ENCODE measurements at places on chromosomes 6 and 20.

DNA sequence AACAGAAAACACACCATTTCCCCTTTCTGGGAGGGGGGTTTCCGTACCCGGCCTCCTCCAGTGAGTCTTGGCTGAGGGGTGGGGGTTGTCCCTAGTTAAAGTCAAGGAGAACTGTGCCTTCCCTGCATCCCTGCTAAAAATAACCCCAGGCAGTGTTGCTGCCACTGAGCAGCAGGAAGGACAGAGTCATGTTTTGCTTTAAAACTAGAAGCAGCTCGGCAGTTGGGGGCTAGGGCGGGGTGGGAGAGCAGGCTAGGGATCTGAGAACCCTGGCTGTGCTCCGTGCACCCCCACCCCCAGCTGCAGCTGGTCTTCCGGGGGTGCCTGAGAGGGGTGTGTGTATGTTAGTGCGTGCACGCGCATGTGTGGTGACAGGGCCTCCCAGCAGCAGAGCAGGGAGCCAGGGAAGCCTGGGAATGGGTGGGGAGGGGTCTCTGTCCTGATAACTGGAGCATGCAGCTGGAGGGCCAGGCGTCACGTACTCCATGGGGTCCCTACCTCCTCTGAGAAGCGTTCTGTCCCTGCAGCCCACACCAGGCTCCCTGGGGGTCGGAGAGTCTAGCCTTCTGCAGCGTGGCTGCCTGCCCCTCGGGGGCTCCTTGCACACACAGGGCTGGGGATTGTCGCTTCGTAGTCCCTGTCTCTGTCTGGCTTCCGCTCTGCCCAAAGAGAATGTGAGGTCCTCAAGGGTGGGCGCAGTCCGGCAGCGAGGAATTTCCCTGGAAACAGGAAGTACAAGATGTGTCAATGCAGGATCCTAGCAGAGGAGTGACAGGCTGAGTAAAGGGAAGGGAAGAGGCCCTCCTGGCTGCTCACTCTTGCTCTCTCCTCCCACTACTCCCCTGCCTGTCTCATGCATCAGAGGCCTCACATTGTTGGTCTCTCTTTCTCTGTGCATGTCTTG is 16.8 kb upstream of the ARMC12 start:
- peak overlapping the region; percentile 79 for H3K4me3 ChIP-seq
- DNase-seq = no peak
- H3K36me3 ChIP-seq = no peaks in the 10 kb centered on the region
- H3K4me1 ChIP-seq = peaks cover 51% of the 10 kb centered on the region
- H3K27ac ChIP-seq = peak overlapping the region; percentile 8

DNA sequence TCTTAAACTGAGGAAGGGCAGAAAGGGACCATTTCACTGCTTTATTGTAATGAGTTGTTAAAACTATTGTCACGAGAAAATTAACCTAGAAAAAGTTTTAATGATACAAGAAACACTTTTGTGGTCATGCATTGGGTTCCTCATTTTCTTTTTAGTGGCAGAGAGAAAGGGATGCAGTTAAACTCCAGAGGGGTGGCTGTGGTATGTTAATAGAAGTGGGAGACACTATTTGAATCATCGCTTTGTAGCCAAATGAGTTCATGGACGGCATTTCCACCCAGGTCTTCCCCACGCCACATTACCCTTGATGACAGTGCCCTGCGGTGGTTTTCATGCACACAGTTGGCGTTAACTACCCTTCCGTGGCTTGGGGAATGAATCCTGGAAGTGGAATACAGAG is 235.6 kb downstream of the PLCB1 start:
- no peak overlapping the region for H3K4me3 ChIP-seq
- no peaks in the 10 kb centered on the region for H3K4me1 ChIP-seq
- H3K27ac ChIP-seq = no peak overlapping the region
- no peaks in the 10 kb centered on the region for H3K36me3 ChIP-seq
- no peak for DNase-seq
- H3K27me3 ChIP-seq = peaks cover 3% of the 10 kb centered on the region

GRCh38 chr6:123896869-123897268 is 93.2 kb downstream of the NKAIN2 start:
- H3K4me1 ChIP-seq = no peaks in the 10 kb centered on the region
- peaks cover 7% of the 10 kb centered on the region for H3K27me3 ChIP-seq
- H3K27ac ChIP-seq = no peak overlapping the region
- no peaks in the 10 kb centered on the region for H3K36me3 ChIP-seq

GRCh38 chr20:16472045-16472872 is 101.0 kb downstream of the KIF16B start:
- no peak overlapping the region for H3K27ac ChIP-seq
- peaks cover 20% of the 10 kb centered on the region for H3K4me1 ChIP-seq
- H3K4me3 ChIP-seq = no peak overlapping the region
- no peak for DNase-seq

DNA sequence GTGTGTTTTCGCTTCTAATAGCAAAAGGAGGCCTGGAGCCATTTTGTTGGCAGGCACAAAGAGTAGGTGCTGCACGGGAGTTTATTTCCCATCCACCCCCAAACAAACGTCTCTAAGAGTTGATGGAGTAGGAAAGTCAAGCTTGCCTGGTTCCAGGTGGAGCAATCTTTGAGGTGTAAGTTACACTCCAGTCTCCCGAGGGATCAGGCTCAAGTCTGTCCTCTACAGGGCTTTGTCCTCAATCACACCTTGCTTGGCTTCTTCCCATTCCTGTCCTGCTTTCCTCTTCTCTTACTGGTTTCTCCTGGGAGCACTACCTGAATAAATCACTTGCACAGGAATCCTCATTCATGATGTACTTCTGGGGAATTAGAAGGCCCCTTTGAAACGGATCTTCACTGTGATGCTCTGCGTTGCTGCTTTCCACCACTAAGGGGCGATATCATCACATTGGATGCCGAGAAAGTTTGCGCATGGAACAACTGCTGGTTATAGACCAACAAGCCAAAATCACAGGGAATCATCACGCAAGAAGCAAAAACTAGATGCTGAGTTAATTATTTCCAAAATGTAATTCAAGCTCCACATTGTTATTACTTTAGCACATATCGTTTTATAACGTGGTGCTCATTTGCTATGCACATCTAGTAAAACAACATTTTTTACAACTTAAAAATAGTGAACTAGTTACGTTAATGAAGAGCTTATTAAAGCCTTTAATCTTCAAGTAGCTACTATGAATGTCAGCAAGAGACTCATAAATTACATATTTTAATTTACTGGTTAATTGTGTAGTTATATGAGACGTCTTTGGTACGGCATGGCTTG is 156.8 kb downstream of the DNAH8 start:
- no peak for DNase-seq
- no peak overlapping the region for H3K27ac ChIP-seq
- no peak overlapping the region for H3K4me3 ChIP-seq
- H3K27me3 ChIP-seq = peaks cover 12% of the 10 kb centered on the region
- peaks cover 4% of the 10 kb centered on the region for H3K4me1 ChIP-seq

GRCh38 chr6:52015953-52016352 is 71.5 kb downstream of the PKHD1 start:
- H3K4me1 ChIP-seq = no peaks in the 10 kb centered on the region
- H3K27ac ChIP-seq = no peak overlapping the region
- H3K4me3 ChIP-seq = no peak overlapping the region
- H3K36me3 ChIP-seq = no peaks in the 10 kb centered on the region
- H3K27me3 ChIP-seq = no peaks in the 10 kb centered on the region
- no peak for DNase-seq

DNA sequence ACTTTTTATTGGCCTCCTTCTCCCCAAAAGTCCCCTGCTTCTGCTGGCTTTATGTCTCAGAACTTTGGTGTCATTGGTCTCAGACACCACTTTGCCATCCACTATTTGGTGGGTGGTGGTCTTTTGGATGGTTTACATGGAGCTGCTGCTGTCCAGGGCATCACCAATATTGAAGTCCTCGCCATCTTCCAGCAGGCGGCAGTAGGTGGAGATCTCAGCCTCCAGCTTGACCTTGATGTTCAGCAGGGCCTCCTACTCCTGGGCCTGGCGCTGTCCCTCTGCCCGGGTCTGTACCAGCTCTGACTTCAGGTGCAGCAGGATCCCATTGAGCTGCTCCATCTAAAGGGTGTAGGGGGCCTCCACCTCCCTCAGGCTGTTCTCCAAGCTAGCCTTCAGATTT is 148.4 kb upstream of the FOXA2 start:
- no peak for DNase-seq
- no peak overlapping the region for H3K4me3 ChIP-seq
- H3K27me3 ChIP-seq = peaks cover 19% of the 10 kb centered on the region
- no peak overlapping the region for H3K27ac ChIP-seq
- no peaks in the 10 kb centered on the region for H3K4me1 ChIP-seq
- H3K36me3 ChIP-seq = no peaks in the 10 kb centered on the region

DNA sequence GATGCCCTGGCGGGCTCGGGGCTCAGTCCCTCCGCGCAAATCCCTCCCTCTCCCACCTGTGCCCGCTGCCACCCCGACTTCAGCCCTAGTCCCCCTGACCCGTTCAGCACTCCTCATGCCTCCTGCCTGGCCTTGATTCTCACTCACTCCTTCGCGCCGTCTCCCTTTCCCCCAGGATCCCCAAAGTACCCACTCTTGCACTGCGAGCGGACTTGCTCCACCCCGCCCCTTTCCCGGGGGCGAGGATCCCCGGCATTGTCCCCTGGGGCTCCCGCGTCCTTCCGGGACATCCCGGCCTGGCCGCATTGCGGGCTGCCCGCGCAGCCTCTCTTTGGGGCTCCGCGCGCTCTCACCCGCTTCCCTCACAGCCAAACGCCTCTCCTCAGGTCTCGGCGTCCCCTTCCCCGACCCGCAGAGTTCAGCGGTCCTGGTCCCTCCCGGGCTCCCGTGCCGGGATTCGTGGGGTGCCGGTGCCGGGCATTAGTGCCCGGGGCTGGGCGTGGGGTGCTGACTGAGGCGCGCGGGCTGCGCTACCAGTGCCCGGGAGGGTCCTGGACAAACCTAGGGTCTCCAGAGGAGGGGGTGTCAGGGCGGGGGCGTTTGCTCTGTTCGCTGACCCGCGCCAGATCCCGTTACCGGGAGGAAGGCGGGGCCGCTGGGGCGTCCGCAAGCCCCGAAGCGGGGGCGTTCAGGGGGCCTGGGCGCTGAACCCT is 45.5 kb upstream of the SUPT3H start:
- peak; percentile 72 for DNase-seq
- H3K36me3 ChIP-seq = no peaks in the 10 kb centered on the region
- peaks cover 23% of the 10 kb centered on the region for H3K4me1 ChIP-seq
- H3K27me3 ChIP-seq = peaks cover 78% of the 10 kb centered on the region
- H3K27ac ChIP-seq = peak overlapping the region; percentile 71
